Activated gamma-delta T cell treated with Interleukin-2 at 50 U/mL for 16 hours (primary cell): ENCODE measurements at places on chromosomes 5 and 9.
A peak's percentile ranks its signal among the peaks of the same experiment; 100 is the strongest.

GRCh38 chr5:74762599-74762998 is 4.3 kb downstream of the GFM2 start:
- no peak for DNase-seq

GRCh38 chr9:127185931-127186781 is 63.7 kb upstream of the ANGPTL2 start:
- no peak for DNase-seq

DNA sequence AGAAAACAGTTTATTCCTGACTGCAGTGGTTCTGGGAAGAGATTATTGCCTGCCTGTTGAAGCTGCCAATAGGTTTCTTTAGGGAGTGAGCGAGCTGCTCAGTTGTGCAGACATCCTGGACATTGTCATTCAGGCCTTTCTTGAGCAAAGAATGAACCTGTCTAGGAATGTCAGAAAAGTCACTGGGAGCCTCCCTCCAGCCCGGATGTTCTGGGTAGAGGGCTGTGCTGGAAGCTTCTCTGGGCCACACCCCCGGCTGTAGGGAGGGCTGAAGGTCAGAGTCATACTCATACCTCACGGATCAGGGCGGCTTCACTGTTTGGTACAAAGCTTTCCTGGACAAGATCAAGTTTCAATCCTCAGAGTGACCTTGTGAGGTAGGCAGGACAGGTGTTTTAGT is 33.4 kb upstream of the TBC1D2 start:
- no peak for DNase-seq

DNA sequence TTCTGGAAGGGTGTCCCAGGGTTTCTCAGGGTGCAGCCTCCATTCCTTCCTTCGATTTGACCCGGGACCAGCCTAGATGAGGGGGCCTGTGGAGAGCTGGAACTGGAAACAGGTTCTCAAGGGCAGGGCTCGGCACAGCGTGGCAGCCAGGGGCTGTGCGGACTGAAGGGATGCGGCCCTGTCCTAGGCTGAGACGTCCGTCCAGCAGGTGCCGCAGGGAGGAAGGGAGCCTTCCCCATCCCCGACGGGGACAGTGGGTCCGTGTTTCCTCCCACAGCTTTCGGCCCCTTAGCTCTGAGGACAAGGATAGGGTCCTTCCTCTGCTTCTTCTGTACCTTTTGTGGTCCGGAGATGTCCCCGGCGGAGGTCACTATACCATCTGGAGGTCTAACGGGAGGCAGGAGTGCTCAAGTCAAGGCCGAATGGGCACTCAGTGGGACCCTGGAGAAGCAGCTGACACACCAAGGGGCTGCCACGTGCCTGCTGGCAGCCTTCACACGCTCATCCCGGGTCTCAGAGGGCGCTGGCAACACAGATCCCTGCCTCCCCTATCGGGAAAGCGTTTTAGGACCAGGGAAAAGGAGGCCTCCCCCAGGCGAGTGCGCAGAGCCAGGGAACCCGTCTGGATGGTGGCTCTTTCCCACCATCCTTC is 49.9 kb downstream of the USP20 start:
- no peak for DNase-seq

DNA sequence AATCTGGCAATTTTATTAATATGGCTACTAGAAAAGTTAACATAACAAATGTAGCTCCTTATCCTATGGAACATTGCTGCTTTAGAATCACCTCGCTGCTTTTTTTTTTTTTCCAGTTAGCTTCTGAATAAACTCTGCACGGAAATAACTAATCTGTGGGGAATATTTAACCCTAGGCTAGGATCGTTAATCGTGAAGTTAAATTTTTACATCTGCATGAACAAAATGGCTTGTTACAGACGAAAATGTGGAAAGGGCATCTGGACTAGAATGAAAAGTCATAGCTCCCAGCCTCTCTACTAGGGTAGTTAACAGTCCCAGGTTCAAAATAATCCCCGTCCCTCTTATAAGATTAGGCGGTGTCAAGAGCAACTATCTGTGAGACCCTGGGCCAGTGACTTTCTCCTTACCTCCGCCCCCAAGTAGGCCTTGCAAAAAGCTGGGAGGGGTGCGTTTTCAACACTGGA is 470 bp upstream of the SLC22A5 start:
- no peak for DNase-seq

DNA sequence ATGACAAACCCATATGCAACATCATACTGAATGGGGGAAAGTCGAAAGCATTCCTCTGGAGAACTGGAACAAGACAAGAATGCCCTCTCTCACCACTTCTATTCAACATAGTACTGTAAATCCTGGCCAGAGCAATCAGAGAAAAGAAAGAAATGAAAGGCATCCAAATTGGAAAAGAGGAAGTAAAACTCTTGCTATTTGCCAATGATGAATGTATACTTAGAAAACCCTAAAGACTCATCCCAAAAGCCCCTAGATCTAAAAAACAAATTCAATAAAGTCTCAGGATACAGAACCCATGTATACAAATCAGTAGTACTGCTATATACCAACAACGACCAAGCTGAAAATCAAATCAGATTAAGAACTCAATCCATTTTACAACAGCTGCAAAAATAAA is 66.9 kb downstream of the SPATA31C2 start:
- no peak for DNase-seq

- no peak for DNase-seq
Observed at GRCh38 chr5:123438244-123438643, 15.0 kb upstream of the CEP120 start.

DNA sequence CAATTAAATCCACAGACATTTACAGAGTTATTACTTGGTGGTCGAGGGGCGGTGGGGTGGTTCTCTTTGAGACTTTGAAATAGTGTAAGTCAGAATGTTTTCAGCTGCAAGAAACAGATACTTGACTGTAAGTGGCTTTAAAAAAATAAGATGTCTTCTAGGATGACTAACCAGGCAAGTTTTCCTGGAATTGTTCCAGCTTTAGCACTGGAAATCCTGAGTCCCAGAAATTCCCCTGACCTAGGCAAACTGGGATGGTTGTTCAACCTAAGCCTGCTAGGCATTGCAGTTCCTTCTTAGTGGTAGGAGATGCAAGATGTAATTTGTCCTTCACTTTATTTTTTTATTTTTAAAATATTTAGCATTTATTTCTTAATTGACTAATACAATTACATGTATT is 169.5 kb upstream of the POC5 start:
- no peak for DNase-seq

DNA sequence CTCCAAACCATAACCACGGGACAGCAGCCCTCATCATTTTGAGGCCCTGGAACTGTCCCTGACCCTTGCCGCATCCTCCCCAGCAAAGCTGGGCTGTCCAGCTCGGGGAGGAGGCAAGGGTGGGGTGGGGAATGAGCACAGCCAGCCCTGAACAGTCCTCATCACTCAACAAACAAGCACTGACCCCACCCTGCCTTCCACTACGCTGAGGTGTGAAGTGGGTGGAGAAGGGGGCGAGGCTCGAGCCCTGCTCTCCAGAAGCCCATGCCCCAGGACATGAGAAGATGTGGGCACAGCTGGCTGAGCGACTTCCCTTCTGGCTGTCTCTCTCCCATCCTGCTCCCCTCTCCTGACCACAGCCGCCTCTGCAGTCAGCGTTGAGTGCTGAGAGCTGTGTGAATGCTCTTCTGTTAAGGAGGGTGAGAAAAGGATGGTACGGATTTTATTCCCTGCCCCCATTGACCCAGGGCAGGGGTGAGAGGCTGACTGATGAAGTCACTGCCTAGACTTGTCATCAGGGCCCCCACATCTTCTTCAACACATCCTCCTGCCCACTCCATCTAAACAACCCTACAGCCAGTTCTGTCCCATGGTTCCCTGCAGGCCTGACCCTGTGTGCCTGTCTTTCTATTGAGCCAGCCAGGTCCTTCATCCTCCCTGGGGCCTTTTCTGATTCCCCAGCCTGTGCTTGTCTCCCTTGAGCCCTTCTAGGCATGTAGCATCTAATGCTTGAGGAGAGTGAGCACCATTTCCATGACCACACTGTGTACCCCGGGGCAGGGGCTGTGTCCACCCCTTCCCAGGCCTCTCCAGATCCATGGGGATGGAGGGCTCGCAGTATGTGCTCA is 276.0 kb downstream of the FSTL4 start:
- DNase-seq, result no peak

- no peak for DNase-seq
Observed at GRCh38 chr5:158123595-158123994, 264.6 kb upstream of the CLINT1 start.

DNA sequence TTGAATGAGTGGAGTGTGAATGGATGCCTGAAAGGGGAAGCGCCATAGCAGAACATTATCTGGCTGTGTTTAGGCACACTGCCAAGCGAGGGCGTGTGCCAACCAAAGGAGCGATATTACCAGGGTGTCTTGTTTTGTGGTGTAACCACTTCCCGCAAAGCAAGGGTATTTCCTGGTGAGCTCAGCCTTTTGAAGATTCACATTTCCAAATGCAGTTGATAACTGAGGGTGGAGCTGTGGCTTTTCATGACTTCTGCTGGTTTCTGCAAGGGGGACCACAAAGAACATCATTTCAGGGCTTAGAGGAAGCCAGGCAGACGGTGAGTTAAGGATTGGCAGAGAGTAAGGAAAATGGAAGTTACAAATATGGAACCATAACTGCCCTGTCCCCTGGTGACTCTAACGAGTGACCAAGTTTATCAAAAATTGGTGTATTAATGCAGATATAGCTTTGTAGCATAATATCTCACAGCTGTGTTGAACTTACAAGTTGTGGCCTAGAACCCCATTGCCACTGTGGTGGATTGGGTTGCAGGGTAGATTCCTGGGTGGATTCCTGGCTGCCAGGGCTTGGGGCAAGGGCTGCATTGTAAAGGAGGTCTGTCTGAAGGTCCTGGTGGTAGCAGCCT is 71.4 kb downstream of the RALGPS1 start:
- peak; percentile 82 for DNase-seq

DNA sequence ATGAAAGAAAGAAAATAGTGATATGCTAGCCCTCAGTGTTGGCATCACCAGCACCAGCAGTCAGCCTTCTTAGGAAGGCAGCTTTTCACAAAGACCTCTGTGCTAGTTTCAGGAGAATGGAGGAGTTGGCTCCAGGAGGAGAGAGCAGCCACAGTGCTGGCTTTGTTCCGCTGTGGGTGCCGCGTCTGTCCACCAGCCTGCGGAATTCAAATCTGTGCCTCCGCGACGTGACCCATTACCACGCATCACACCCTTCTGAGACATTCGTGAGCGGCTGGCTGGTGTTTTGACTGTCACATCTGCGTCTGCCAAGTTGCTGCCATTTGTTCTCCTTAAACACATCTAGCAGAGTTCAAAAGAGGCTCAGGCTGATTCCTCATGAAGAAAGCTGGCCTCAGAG is 34.4 kb downstream of the SNX18 start:
- DNase-seq, result no peak

- no peak for DNase-seq
Observed at GRCh38 chr9:114488398-114489129, 16.7 kb downstream of the WHRN start.

DNA sequence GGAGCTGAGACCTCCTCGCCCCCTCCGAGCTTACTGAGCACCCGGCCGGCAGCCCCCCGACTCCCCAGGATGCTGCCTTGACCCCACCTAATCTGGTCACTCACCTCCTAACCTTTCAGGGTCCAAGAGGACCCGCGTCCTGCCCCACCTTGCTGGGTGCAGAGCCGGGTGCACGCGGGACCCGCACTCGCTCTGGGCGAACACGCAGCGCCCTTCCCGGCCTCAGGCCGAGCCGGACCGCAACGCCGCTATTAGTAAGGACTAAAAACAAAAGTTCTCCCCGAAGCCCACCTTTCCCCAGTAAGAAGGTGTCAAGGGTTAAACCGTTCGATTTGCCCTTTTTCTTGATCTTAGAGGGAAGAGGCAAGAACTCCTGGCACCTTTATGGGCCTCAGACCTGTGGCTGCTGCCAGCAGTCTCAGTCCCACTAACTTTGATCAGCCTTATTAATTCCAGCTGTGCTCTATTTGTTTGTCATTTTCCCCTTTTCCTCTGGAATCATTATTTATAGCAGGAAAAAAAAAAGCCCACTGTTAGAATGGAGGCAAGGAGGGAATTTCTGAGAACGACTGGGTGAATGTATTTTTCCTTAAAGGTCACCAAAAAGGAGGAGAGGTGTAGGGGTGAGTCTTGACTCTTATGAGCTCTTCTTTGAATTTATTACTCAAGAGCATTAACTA is 10.5 kb downstream of the IRX2 start:
- DNase-seq, result no peak

DNA sequence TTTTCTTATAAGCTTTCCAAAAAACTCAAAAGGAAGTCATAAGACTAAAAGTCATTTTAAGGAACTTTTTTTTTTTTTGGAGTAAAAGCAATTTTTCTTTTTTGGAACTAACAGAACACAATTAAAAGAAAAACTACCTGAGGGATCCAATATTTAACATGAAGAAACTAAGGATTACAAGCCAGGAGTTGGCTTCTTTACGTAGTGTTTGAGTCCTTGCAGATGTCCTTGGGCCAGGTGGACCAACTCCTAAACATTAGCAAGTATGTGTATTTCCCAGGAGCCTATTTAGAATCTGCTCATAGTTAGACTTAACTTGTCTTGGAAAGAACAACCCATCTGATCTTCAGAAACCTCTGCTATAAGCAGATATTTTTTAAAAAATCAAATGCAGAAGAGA is 154.1 kb upstream of the EFNA5 start:
- DNase-seq, result no peak

GRCh38 chr5:33321026-33321425 is 119.7 kb upstream of the TARS1 start:
- no peak for DNase-seq

DNA sequence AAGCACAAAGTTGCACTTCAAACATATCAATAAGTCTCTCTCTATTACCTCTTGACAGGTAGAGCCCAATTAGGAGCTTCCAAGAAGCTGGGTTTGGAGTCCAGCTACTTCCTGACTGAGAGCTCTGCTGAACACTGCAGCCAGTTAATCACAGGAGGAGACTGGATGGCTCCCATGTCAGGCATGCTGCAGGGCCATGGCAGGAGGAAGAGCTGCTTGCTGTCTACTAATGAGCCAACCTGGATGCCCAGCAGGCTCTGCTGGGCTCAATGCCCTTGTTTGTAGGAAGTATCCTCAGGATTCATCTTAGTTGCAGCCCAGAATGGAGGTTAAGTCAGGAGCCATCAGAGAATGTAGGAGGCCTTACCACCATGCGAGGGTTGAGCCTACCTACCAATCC is 91.9 kb downstream of the TMEM215 start:
- no peak for DNase-seq

GRCh38 chr5:78738693-78739300 is 90.2 kb upstream of the LHFPL2 start:
- DNase-seq, result no peak
